Midbrain (tissue), 1 donor: ENCODE measurements at places on chromosomes 2 and 18.

GRCh38 chr2:121319941-121320340, 34.9 kb upstream of the TFCP2L1 start:
- DNase-seq = no peak

DNA sequence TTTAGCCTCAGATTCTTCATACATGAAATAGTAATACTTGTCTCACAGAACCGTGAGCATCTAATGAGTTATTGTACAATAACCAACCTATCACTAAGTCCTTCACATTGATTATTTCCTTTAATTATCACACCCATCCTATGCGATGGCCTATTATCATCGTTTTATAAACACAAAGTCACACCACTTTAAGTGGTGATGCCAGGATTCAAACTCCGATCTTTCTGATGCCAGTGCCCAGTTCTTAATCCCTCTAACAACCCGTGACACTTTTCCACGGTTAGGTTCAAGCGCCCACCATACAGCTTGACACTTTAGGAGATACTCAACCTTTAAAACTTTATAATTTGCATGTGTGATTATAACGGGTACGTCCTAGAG, 523 bp upstream of the ALMS1 start:
- DNase-seq = no peak

DNA sequence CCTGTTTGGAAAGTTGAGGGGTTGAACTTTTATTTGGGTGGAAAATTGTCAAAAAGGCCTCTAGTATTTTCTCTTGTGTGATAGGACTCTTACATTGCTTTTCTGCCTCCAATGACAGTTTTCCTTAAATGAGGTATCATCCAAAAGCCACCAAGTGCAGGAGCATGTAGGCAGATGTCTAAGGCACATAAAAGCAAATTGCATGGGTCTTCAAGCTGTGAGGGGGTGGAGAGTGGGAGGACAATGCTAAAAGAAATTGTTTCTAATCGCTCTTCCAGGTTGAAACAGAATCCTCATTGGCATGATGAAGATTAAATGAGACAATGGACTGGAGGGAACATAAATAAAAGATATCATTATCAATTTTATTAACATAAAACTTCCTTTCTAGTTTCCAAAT, 6.8 kb downstream of the TACR1 start:
- DNase-seq = no peak

DNA sequence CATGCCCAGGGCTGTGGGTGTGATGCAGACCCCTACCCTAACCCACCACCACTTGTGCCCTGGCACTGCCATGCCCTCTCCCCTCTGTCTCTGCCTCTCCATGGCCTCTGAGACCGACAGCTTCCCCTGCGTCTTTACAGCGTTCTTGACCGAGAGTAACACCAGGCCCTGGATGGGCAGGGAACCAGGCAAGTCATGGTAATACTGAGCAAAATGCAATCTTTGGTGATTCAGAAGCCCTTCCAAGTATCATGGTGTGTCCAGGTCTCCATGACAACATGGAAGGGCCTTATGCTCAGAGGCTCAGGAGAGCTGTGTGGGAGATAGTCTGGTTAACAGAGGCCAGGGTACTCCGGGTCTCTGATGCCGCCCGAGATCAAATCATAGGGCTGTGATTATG, 176.1 kb downstream of the KLHL29 start:
- no peak for DNase-seq

- DNase-seq = no peak
These were observed 119.0 kb downstream of the RPIA start for GRCh38 chr2:88810488-88810887.

GRCh38 chr18:74976331-74976909, 232.5 kb downstream of the PTGR3 start:
- no peak for DNase-seq

- DNase-seq = peak; percentile 34
These were observed 748 bp upstream of the ZNF804A start for GRCh38 chr2:184597571-184597991.

GRCh38 chr2:45905632-45905958, 254.1 kb downstream of the PRKCE start:
- DNase-seq = no peak

- DNase-seq = no peak
These were observed 207.0 kb upstream of the VWC2L start for GRCh38 chr2:214203744-214204289.

- no peak for DNase-seq
These were observed 347.9 kb upstream of the HS6ST1 start for GRCh38 chr2:128666596-128666995.

GRCh38 chr2:175871331-175872004, 130.6 kb downstream of the LNPK start:
- no peak for DNase-seq

- DNase-seq = no peak
These were observed 14.1 kb upstream of the PLEKHH2 start for GRCh38 chr2:43622931-43623451.

- no peak for DNase-seq
These were observed 139.4 kb upstream of the HDAC4 start for GRCh38 chr2:239540174-239540573.

GRCh38 chr2:73893764-73894474, 1.1 kb downstream of the ACTG2 start:
- no peak for DNase-seq

GRCh38 chr2:241507430-241508239, 749 bp downstream of the STK25 start:
- no peak for DNase-seq

DNA sequence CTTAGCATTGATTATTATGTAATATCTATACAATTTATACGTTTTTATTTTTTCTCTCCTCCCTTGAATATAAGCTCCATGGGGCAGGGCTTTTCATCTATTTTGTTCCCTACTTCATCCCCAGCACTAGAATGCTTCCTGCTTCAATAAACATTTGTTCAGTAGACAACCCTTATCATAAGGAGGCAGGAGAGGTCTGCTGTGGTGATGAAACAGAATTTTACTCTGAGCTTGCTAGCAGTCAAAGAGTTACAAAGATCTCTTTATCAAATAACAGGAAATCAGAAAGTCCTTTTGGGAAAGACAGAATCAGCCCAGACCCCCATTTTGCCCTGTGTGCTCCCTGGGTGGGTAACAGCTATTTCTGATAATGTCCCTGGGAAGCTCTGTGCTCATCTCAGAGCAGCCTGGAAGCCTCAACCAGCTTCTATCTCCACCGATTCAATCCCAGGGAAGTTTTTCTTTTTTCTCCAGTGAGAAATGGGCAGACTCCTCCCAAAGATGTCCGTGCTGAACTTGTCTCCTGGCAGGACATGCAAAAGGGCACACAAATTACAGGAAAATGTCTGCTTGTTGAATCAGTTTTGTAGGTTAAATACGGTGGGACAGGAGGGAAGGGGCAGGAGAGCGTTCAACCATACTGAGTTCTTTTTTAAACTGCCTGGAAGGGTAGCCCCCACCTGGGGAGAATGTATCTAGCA, 84.7 kb upstream of the PKDCC start:
- no peak for DNase-seq

DNA sequence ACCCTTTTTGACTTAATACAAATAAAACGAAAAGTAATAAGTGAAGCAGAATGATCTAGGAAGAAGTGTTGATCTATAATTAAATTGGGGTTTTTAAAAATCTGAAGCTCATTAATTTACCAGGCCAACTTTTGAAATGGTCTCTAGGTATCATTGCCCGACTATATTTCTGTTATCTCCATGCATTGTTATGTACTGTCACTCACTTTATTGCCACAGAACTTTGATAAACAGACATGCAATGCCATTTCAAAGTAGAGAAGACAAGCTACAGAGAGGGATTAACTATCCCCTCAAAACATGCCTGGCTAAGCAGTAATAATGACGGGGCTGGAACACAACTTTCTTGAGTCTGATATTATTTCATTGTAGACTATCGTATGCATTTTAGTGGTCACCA, 147.6 kb upstream of the ITGA4 start:
- no peak for DNase-seq

- DNase-seq = peak; percentile 20
These were observed 93.0 kb upstream of the SMAD2 start for GRCh38 chr18:48023334-48024008.

DNA sequence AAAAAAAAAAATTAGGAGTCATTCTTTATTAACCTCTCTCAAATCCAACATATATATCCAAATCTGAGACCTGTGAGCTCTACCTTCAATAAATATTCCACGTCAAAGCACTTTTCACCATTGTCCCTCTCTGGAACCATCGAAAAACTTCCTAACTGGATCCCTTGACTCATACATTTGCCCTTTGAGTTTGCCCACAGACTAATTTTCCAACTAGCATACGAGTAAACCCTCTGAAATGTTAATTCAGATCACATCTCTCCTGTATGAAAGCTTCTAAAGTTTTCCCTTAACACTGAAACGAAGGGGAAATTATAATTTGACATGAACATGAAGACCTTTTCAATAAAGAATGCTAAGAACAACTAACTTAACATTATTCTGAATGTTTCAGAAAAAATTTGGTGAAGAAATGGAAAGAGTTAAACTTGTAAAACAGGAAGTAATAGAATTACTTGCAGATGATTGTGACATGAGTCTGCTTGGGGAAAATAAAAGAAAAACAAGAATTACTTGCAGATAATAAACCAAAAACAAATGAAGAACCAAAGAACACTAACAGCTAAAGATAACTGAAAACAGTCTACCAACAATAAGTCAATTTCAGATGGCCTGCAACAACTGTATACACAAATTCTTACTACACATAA, 110.6 kb downstream of the C2orf74 start:
- no peak for DNase-seq

- DNase-seq = peak; percentile 71
These were observed at the start of gene SPATS2L for GRCh38 chr2:200306196-200306930. TSS of gene SPATS2L (plus strand) at chr2:200306693. CDS start at chr2:200389245, 82,552 bp downstream.

GRCh38 chr2:168705534-168706470, 96.6 kb upstream of the NOSTRIN start:
- DNase-seq = peak; percentile 31

DNA sequence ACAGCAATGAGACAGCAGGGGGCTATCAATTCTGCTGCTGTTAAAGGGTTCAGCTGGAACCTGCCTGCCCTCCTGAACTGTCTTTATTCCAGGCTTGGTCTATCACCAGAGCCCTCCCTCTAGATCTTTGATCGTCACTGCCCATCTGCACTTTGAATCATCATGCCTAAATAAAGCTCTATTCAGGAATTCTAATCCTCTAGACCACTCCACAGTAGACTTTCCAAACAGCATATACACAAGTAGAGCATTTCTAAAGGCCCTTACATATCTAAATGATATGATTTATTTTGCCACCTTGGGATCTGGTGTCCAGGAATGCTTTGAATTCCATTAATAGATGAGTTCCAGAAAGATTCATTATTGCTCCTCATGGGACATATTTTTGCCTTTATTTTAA, 542.1 kb upstream of the SYT4 start:
- no peak for DNase-seq

DNA sequence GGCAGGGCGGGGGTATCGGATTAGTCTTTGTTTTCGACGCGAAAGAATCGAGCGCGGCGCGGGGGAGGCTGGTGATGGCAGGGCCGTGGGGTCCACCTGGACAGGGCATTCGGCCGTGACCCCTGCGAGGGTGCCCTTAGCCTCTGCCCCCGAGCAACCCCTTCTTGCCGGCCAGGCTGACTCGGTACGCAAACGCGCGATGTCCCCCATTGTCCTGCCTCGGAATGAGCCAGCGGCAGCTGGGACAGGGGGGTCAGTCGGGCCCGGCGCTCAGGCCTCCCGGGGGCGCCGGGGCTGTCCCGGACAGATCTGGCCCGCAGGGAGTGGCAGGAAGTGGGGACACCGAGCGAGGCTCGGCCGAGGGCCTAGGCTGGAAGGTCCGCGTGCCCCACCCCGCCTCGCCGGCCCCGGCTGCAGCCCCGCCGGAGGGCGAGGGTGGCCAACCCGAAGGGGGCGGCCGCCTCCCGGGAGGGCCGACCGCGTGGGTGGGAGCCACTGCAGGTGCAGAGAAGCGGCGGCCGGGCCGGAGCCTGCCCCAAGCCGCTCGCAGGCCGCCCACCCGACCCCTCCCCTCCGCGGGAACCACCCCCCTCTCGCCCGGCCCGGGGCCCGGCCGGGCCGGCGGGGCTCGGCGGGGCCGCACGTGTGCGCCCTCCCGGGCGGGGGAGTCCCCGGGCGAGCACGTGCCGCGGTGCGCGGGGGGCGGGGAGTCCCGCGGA, at the start of gene TET3:
Gene TET3 (plus strand): TSS at position 708 of the 719 bp plus-strand sequence. CDS start 1,494 bp downstream, outside the sequence.
- DNase-seq = no peak

GRCh38 chr2:236370847-236371409, 106.7 kb upstream of the ASB18 start:
- no peak for DNase-seq

- no peak for DNase-seq
These were observed 376.9 kb downstream of the RND3 start for GRCh38 chr2:150110548-150110947.

- DNase-seq = peak; percentile 18
These were observed 345.1 kb downstream of the DYSF start for GRCh38 chr2:71798266-71799012.
